CD4-positive, alpha-beta memory T cell (primary cell): ENCODE measurements at places on chromosomes 13 and 19. TPM values are rescaled to one million over a fixed set of nuclear protein-coding genes. Genes with fewer than 3 reads are reported as not detected.

SCGB2B2 gene
- 0.73 TPM for total RNA-seq

FBL gene
- total RNA-seq, result 282 TPM

PCDH9 gene
- 0.08 TPM for total RNA-seq

CYP2A6 gene
- total RNA-seq, result 0.23 TPM

HIPK4 gene
- not detected for total RNA-seq

FCAR gene
- total RNA-seq, result not detected

VSTM2B gene
- total RNA-seq, result not detected

CTXN1 gene
- not detected for total RNA-seq

DNA sequence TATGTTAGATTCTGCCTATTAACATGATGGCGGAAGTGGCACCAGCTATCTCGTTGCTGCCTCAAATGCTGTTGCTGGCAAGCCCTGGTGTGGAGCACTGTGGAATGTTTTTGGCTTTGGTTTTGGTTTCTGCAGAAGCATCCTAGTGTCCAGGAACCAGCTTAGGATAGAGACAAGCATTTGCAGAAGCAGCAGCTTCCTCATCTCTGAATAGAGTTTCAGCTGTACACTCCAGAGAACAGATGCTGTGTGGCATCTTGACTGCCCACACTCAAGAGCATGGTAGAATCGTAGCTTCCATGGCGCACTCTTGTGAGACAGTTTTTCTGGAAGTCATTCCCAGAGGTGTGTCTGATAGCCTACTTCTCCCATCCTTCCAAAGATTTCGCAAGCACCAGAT is 145.3 kb upstream of the RXFP2 start:
- no peaks in the 10 kb centered on the region for H3K27me3 ChIP-seq
- no peak overlapping the region for H3K4me3 ChIP-seq
- H3K36me3 ChIP-seq, result no peaks in the 10 kb centered on the region
- no peaks in the 10 kb centered on the region for H3K4me1 ChIP-seq
- no peak for DNase-seq

- H3K27me3 ChIP-seq, result no peaks in the 10 kb centered on the region
- no peak overlapping the region for H3K4me3 ChIP-seq
- no peak for DNase-seq
- no peaks in the 10 kb centered on the region for H3K36me3 ChIP-seq
Observed at GRCh38 chr13:38703255-38703654, 16.4 kb downstream of the FREM2 start.

GRCh38 chr19:1211494-1212234 is 6.1 kb downstream of the STK11 start:
- no peaks in the 10 kb centered on the region for H3K27me3 ChIP-seq
- H3K36me3 ChIP-seq, result peaks cover 10% of the 10 kb centered on the region
- H3K27ac ChIP-seq, result no peak overlapping the region
- no peak for DNase-seq

DNA sequence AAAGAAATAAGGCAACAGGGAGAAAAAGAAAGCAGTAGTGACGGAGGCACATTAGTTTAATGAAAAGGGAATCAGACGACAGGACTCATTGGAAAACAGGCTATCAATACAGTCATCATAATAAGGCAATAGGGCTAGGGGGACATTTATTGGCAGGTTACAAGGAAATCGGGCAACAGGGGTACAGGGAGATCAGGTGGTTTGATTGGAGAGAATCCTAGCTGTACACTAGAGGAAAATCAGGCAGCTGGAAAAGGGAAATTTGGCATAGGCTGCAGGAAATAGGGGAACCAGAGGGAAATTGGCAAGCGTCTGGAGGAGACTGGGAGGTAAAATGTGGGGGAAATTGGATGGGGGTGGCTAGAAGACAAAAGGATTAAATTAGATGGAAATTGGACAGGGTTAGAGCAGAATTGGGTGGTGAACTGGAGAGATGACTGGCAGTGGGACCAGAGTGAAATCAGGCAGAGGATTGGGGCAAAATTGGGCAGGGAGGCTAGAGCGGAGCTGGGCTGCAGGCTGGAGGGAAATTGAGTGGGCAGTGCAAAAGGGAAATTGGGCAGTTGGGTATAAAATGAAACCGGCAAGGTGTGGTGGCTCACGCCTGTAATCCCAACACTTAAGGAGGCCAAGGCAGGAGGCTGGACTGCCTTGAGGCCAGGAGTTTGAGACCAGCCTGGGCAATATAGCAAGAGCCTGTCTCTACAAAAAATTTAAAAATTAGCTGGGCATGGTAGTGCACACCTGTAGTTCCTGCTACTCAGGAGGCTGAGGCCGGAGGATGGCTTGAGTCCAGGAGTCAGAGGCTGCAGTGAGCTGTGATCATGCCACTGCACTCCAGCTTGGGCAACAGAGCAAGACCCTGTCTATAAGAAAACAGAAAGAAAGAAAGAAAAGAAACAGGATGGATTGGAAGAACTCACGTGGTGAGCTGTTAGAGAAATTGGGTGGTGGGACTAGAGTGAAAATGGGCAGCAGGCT is 7.4 kb downstream of the LRFN3 start:
- no peaks in the 10 kb centered on the region for H3K36me3 ChIP-seq
- peaks cover 8% of the 10 kb centered on the region for H3K4me1 ChIP-seq
- no peaks in the 10 kb centered on the region for H3K27me3 ChIP-seq

DNA sequence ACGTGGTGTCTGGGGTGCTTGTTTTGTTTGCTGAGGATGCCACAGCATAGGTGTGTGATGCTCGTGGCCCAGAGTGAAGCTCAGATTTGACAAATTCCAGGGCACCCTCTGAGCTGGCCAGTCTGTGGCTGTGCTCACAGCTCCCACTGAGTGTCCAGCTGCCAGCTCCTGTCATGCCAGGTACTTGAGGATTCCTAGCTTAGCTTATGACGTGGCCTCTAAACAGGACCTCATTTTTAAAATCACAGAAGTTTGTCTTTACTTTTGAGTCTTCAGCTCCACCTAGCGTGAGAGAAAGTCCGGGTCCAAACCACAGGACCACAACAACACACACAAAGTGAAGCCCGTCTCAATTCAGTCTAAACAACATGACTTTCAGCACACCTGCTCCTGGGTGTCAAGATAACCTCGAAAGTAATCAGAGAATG is 117.3 kb downstream of the RAB20 start:
- no peaks in the 10 kb centered on the region for H3K4me1 ChIP-seq
- no peak overlapping the region for H3K27ac ChIP-seq
- H3K4me3 ChIP-seq, result no peak overlapping the region
- H3K36me3 ChIP-seq, result no peaks in the 10 kb centered on the region
- no peak for DNase-seq
- peaks cover 5% of the 10 kb centered on the region for H3K27me3 ChIP-seq

- no peaks in the 10 kb centered on the region for H3K27me3 ChIP-seq
- no peaks in the 10 kb centered on the region for H3K4me1 ChIP-seq
- DNase-seq, result no peak
- H3K27ac ChIP-seq, result no peak overlapping the region
- no peaks in the 10 kb centered on the region for H3K36me3 ChIP-seq
Observed at GRCh38 chr13:72074663-72075062, 207.7 kb upstream of the DACH1 start.

- H3K27me3 ChIP-seq, result peaks cover 11% of the 10 kb centered on the region
- DNase-seq, result no peak
- H3K4me1 ChIP-seq, result peaks cover 24% of the 10 kb centered on the region
- peak overlapping the region; percentile 74 for H3K27ac ChIP-seq
- H3K36me3 ChIP-seq, result no peaks in the 10 kb centered on the region
- H3K4me3 ChIP-seq, result peak overlapping the region; percentile 59
Observed at GRCh38 chr19:58400316-58400915, 5.0 kb downstream of the RNF225 start.

DNA sequence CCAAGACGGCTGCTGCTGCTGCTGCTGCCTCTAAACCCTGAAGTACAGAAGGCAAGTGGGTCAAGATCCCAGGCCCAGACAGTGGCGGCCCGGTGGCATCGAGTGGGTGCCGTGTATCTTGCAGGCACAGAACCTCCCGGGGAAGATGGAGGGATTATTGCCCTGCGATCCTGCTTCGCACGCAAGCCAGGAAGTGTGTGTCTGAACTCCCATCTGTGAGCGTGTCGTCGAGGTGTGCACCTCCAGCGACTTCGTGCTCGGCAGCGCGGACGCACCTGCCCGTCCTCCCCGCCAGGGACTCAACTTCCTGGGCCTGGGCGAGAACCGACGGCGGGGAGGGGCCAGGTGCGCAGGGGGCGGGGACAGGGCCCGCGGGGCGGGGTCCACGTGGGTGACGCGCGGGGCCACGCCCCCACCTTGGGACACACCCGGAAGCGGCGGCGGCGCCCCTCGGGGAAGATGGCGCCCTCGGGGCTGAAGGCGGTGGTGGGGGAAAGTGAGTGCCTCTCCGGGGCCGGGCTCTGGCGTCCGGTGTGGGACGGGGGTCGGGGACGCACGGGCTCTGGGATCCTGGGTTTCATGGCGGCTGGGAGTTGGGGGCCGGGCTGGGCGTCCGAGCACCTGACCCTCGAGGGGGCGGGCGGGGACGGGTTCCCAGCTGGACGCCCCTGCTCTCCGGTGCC is at the start of gene STXBP2:
STXBP2 (plus strand) TSS at position 420 of the 683 bp plus-strand sequence; CDS start at position 460, 40 bp downstream.
- DNase-seq, result peak; percentile 93
- no peaks in the 10 kb centered on the region for H3K27me3 ChIP-seq
- H3K4me1 ChIP-seq, result peaks cover 36% of the 10 kb centered on the region
- H3K27ac ChIP-seq, result peak within 1 kb of the TSS; percentile 77

- no peak overlapping the region for H3K4me3 ChIP-seq
- no peaks in the 10 kb centered on the region for H3K27me3 ChIP-seq
- peaks cover 5% of the 10 kb centered on the region for H3K4me1 ChIP-seq
- no peak overlapping the region for H3K27ac ChIP-seq
- H3K36me3 ChIP-seq, result no peaks in the 10 kb centered on the region
Observed at GRCh38 chr13:78137404-78138142, 218.9 kb upstream of the EDNRB start.

DNA sequence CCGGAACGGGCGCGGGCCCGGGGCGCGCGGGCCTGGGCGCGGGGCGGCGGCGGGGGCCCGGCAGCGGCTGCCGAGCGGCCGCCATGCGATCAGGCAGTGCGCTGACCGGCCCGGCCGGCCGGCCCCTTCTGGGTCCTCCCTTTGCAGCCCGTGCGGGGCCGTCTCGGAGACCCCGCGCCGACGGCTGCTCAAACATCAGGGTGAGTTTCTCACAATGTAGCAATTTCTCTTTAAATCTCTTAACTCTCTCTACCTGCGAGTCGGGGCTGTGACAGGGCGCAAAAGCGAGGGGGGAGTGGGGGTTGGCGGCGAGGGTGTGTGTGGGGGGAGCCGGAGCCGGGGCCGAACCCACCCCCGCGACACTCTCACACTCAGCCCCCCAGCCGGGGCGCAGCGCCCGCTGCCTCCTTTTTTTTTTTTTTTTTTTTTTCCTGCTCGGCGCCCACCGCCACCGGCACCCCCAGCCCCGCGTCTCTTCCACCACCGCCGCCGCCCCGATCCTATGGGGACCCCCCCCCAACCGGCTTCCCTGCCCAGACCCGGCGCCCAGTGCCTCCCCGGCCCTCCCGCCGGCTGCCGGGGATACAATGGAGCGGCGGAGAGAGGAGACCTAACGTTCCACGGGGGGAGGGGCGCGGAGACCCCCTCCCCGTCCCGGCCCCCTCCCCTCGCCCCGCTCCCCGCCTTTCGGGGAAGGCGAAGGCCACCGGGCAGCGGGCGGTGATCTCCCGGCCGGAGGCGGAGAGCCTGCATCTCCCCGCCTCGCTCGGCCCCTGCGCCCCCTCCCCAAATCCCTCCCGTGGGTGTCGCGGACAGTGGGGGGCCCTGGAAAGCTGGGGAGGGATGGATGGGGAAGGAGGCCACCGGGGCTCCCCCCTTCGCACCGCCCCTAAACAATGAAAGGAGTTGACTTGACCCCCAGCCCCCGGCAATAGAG is at the start of gene BICRA:
BICRA (plus strand) TSS at position 166 of the 937 bp plus-strand sequence. CDS start 64,441 bp downstream, outside the sequence.
- H3K27me3 ChIP-seq, result no peaks in the 10 kb centered on the region

- H3K4me1 ChIP-seq, result peaks cover 29% of the 10 kb centered on the region
- H3K4me3 ChIP-seq, result no peak overlapping the region
- H3K36me3 ChIP-seq, result no peaks in the 10 kb centered on the region
Observed at GRCh38 chr19:17086834-17087233, 11.3 kb downstream of the MYO9B start.

DNA sequence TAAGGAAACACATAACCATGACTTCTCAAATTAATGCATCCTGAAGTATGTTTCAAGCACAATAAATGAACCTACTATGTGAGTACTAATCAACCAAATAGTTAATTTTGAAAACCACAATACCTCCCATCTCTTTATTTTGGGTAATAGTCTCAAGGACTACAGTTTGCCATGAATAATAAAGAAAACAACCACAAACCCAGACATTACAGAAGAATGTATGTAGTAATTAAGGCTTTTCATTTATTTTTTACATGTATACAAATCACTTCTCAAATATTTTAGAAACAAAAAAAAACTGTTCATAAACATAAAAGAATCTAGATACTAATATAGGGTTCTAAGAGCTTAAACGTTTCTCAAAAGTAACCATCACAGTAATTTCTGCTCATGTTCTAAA is 6.8 kb downstream of the KATNAL1 start:
- H3K4me3 ChIP-seq, result no peak overlapping the region
- no peaks in the 10 kb centered on the region for H3K36me3 ChIP-seq
- no peaks in the 10 kb centered on the region for H3K27me3 ChIP-seq
- H3K4me1 ChIP-seq, result peaks cover 17% of the 10 kb centered on the region
- no peak for DNase-seq
- no peak overlapping the region for H3K27ac ChIP-seq

- H3K4me1 ChIP-seq, result no peaks in the 10 kb centered on the region
- no peaks in the 10 kb centered on the region for H3K27me3 ChIP-seq
Observed at GRCh38 chr13:109403012-109403421, 383.4 kb downstream of the IRS2 start.

DNA sequence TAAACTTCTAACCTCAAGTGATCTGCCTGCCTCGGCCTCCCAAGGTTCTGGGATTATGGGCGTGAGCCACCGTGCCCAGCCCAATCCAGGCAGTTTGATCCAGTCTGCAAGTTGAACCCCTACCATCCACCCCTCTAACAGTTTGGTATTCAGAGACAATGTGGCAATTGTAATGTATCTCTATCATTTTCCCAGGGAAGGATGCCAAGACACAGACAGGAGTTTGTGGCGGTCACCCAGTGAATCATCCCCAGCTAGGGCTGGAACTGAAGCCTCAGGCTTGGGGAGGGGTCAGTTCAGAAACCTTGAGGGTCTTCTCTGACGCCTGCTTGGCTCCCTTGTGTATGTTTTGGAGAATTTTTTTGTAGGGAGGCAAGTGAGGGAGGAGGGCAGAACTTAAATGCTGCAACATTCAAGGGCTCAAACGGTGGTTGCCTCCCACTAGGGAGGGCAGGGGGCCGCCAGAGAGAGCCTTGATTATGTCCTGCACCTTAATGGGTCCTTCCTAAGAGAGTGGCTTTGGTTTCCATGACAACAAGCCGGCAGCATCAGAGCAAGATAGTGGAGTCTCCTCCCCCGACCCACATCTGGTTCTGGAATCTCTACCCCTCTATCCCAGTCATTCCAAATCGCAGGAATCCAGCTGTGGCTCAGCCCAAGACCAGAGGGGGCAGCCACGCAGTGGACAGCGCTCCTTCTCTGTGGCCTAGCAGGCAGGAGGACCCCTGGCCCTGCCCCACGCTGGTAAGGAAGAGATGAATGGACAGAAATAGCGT is 14.9 kb upstream of the FEM1A start:
- H3K27me3 ChIP-seq, result no peaks in the 10 kb centered on the region
- no peaks in the 10 kb centered on the region for H3K36me3 ChIP-seq
- no peak overlapping the region for H3K27ac ChIP-seq

- no peak overlapping the region for H3K27ac ChIP-seq
- DNase-seq, result no peak
- no peaks in the 10 kb centered on the region for H3K27me3 ChIP-seq
- no peaks in the 10 kb centered on the region for H3K36me3 ChIP-seq
Observed at GRCh38 chr19:23393121-23393520, 2.1 kb downstream of the ZNF91 start.
